ENCODE measurements at places on chromosomes 1 and 21.

- no peak for DNase-seq
Measured at GRCh38 chr21:15557925-15558324, 171.9 kb upstream of the USP25 start.

DNA sequence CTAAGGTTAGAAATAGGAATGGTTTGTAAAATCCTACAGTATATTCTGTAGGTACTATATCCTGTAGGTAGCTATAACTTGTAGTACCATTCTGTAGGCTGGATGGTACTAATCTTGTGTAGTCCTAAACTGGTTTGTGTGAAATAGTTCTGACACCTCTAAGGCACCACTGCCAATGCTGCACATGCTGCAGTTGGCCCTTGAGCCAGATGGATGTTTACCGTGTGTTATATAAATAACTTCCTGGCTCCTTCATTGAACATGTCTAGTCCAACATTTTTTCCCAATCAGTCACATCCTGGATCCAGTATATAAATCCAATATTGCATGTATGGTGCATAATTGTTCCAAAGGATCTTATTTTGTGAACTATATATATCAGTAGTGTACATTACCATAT is 89.5 kb upstream of the GNG4 start:
- no peak for DNase-seq

GRCh38 chr1:181396171-181396670 is 87.1 kb upstream of the CACNA1E start:
- DNase-seq = peak; percentile 58

GRCh38 chr1:184545601-184546000 is 158.8 kb downstream of the C1orf21 start:
- DNase-seq = no peak

DNA sequence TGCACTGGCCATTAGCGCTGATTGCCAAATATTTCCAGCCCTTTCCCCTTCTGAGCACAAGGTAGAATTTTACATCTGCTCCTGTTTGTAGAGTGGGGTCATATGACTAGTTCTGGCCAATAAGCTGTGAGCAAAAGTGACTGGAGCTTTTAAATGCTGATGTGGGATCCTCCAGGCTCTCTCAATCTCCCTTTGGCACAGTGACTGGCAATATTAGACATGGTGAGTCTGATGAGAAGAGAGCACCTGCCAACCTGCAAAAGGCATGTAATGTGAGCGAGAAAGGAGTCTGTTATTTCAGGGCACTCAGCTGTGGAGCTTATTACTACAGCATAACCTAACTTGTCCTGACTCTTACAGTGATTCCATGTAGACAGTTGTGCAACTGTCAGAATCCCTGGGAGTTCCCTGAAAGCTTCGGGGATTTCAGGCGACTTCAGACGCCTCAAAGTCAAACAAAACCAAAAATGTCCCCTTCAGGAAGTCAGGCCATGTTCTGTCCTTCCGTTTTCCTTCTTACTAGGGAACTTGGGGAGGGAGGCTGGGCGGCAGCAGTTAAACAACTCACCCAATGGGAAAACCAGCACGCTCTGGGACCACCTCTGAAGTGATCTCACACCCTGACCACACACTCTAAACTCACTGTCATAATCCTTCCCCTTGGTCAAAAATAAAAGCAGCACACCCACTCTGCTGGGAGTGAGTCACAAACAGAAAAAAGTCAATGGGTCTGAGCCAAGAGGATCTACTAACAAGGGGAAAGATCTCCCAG is 3.6 kb upstream of the RASSF5 start:
- DNase-seq = peak; percentile 71

DNA sequence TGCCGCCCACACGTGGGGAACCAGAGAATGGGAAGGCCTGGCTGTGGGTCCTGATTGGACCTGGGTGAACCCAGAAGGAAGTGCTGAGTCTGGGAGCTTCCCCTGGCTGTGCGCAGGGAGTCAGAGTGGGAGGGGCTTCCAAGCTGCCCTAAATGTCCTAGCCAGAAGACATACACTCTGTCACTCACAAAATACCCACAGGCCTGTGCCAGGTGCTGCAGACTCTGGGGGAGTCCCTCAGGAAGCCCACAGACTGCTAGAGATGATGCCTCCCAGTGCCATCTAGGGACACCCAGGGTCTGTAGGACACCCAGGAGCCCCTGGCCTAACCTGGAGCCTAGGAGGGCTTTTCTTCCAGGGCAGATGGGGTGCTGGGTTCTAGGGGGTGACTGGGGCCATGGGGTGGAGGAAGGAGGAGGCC is 33.7 kb upstream of the LRP8 start:
- DNase-seq = no peak

GRCh38 chr1:43819357-43819756 is 112.0 kb downstream of the ST3GAL3 start:
- no peak for DNase-seq

Measured in activated naive CD8-positive, alpha-beta T cell treated with anti-CD3 and anti-CD28 coated beads for 36 hours (primary cell).